ENCODE measurements at places on chromosomes 5 and 9.

- no peak for DNase-seq
Observed at GRCh38 chr5:421901-422300, 21.1 kb upstream of the EXOC3 start.

DNA sequence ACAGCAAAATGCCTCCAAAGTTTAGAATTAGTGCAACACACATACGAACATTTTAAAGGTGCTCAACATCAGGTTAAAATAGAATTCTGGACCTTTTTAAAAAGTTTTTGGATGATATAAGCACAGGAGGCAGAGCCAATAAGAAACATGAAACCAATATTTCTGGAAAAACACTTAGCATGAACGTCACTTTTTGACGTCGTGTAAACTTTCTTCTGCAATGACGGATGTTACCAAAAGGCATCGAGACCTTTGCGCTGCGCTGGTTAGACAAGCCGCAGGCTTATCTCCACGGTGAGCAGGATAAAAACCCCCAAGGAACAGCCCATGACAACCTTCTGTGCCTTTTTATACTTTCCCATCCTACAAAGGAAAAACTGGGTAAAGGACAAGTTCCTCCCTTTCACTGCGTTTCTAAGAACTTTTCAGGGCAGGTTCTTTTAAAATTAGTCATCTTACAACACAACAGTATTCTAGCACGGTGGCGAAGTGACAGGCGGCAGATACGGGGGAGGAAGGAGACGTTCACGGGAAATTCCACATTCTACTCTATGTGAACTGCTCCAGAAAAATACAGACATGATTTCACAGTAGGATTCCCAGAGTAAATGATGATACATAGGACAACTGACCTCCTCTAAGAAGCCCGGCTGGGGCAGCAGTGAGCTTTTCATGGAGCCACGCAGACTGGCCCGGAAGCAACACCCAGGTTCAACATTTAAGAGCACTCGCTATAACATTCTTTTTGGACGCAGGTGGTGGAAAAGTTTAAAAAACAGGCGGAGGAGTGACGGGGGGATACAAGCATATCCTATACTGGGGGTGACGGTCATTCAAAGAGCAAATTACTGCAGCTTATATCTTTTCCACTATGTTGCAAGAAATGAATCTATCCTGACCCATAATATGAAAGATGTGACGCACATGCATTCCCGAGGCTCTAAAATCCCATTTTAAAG lies 52.4 kb downstream of the USP20 start:
- DNase-seq, result peak; percentile 79

GRCh38 chr9:82991671-82992070 lies 71.3 kb downstream of the RASEF start:
- DNase-seq, result no peak

GRCh38 chr9:87520172-87520683 lies 22.6 kb downstream of the DAPK1 start:
- no peak for DNase-seq

DNA sequence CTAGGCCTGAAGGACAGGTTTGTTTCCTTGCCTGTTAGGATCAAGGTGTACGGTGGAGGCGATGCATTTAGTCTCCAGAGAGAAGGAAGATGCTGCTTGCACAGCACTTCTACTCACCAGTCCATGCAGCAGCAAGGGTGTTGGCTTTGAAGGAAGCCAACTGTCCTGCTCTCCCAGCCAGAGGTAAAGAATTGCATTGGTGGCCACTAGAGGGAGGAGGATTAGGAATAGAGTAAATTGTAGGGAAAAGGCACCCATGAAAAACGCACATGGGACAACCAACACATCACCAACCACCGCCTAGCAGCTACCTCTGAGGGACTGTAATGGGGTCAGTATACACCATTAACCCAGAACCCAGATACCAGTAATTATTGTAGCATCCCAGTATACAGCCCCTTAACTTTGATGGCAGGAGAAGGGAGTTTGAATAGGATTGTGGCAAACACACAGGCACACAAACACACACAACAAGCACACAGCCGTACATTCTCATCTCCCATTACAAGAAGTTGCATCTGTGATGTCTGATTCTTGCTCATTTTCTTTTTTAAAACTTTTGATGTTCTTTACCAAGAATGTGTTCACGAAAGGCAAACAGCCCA lies 267.7 kb downstream of the ADAMTS6 start:
- no peak for DNase-seq

DNA sequence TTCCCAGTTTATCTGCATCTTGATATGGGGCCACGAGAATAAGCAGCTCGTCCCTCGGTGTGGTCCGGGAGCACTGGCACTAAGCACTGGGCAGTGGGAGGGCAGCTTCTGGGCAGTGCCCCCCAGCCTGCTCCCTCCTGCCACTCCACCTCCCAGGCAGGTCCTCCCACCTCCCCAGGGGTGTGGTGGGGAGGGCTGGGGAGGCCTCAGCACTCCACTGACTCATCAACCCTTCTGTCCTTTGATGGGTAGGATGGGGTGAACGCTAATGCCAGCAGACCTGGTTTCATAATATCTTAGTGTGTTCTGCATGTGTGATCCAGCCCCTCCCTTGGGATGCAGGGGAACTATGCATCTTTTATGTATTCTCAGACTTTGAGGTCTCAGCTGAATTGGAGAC lies 62.2 kb upstream of the GNE start:
- no peak for DNase-seq

DNA sequence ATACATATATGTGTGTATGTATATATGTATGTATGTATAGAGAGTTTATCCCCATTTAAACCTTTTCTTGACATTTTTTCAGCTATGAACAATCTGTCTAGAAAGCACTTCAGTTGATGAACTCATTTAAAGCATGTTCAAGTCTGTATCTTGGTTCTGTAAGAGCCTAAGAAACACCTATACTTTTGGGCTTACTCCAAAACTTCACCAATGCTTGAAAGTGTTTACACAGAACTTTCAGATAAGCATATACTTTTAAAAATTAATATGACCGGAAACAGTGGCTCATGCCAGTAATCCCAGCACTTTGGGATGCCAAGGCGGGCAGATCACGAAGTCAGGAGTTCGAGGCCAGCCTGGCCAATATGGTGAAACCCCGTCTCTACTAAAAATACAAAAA lies 30.8 kb downstream of the WDR41 start:
- DNase-seq, result no peak

Data from vagina (tissue), 2 donors.